ENCODE measurements at places on chromosomes 6 and 20. TPM values are rescaled to one million over a fixed set of nuclear protein-coding genes. Genes with fewer than 3 reads are reported as not detected.

DNA sequence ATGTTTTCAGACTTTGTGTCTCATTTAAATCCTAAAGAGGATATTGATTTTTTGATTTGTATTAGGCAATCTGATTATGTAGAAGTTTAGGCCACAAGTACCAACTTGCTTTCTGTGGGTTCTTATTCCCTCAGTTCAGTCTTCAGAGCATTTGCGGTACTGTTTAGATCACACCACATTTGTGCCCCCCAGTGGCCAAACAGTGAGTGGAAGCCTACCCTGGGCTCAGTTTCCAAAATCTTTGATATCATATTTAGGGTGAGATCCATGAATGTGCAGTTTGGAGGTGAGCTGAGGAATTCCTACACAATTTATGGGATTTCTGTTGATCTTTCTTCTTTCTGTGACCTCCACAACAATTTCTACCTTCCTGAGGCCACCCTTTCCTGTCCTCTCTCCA is 92.3 kb upstream of the FUT9 start:
- DNase-seq = no peak

DNA sequence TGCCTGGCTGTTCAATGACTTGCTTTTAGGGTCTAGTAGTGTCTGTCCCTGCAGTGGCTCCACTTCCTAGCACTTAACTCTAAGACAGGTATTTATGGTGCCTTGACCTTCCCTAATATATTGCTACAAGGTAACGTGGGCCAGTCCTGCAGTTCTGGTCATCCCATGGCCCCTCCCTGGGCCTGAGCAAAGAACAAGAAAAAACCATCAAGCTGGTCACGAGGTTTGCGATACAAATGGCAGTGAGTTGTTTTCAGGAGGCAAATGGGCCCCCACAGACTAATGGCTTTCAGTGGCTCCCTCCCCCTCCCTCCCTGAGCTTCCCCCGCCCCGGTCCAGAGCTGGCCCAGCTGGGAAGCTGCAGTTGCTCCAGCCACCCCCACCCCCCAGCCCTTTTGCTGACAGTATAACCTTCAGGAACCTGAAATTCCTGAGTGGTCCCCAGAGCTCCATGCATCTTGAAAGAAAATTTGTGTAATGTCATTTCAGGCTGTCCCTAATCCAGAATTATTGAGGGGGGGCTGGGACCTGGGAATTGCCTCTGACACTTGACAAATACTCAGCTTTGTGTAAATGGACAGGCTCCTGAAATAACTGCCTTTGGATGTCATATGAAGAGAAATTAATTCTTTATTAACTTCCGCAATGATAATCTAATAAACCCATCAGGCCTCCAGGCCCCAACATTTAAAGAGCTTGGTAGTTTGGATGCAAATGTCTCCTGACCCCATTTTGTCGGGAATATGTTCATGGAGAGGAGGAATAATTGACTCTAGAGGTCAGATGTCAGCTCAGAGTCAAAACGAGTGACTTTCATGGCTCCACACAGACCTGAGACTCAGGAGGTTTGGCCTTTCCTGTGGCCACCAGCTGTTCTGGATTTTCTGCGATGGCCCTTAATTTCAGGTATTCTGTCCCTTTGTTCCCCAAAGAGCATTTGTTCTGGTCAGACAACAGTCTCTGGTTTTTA is 153.2 kb upstream of the TOP1 start:
- DNase-seq = no peak

- no peak for DNase-seq
These were observed 507.3 kb upstream of the CITED2 start for GRCh38 chr6:139881728-139882211.

DNA sequence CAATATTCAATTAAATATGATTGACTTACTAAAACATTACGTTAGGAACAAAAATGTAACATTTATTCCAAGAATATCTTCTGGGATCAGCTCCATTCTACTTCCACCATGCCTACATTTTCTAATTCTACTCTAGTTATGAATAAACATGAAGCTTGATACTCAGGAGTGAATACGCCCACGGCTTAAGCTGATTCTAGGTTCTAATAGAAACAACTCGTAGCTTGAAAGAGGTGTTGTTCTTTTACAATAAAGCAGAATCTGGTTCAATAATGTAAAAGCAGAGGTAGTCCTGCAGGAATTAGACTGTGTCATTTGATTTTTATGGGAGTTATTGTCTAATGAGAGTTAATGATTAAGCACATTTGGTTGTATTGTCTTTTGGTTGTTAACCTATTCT is 107.3 kb upstream of the OLIG3 start:
- DNase-seq = no peak

- DNase-seq = no peak
These were observed 113.5 kb upstream of the SGK1 start for GRCh38 chr6:134431421-134431859.

- no peak for DNase-seq
These were observed 379.4 kb downstream of the TAF4 start for GRCh38 chr20:61686051-61686936.

The RIPOR2 gene
- 9.9 TPM for total RNA-seq

DNA sequence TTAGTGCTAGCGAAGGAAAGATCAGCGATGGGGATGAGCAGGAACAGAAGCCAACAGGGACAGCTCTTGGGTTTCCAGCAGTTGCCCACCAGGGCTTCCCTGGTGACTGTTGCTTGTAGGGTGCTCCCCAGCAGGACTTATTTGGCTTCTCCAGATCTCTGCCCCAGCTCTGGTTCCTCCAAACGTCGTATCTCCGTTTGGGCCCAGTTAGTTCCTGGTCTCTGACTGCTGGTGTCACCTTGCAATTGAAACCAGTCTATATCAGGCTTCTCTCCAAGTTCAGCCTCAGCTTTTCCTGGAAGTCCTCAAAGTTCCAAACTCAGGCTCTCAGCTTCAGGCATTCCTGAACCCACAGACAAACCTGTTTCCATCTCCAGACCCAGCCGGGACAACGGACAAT is 70.8 kb upstream of the NXT1 start:
- DNase-seq = no peak

The FLRT3 gene
- 1.8 TPM for total RNA-seq

The SIRPB1 gene
- total RNA-seq = 8.5 TPM

DNA sequence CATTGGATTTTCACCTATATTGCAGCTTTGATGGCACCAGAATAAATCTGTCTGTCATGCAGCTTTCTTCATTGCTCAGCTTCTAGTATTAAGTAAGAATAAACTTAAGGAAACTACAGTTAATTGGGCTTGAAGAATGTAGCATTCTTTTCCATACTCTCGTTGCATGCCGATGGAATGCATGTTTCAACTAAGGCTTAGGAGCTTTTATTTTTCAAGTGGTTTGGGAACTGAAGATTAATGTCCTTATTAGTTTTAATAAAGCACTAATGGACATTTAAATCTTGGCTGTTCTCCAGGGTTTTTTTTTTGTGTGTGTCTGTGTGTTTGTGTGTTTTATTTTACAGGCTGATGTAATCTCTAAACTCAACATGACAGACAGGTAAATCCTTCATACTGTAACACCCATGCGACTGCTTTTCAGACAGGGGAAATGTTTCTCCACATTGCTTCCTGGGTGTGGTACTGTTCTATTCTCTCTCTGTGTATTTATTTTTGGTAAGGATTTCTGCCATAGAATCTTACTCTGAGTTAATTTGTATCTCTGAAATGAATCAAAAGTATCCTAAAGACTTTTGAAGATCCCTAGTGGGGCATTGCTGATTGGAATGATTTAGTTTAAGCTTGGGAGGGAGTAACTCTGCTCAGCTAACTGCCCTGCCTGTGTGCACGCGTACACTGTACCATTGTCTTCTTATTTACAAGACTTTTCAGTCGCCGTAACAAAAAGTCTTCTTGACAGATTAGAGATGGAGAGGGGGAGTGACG is 38.0 kb downstream of the SLC9A8 start:
- no peak for DNase-seq

DNA sequence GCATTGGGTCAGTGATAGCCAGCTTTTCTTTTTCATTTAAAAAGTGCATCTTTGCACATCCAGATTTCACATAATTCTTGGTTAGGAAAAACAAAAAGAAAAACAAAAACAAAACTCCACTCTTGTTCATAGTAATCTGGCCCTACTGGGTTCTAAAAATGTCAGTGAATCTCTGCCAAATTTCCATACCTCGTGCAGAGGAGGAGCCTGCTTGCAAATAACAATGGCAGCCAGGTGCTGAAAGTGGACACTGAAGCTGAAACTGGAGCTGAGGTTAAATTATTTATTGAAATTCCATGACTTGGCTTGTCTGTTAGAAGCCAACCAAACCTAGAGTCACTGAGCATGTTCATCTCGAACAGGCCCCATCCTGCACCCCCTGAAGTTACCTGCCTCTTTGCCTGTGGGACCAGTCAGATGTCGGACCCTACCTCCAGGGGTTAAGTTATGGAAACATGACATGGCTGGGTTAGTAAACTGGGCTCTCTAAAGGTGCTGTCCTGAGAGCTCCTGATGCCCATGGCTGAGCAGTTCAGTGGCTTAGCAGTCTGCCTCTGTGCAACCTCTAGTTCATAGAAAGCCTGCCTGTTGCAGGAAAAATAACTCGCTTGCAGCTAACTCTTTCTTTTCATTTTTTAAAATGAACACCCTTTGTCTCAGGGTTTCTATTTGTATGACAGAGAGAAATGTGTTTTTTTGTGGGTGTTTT is 42.7 kb downstream of the CLIC5 start:
- DNase-seq = no peak

DNA sequence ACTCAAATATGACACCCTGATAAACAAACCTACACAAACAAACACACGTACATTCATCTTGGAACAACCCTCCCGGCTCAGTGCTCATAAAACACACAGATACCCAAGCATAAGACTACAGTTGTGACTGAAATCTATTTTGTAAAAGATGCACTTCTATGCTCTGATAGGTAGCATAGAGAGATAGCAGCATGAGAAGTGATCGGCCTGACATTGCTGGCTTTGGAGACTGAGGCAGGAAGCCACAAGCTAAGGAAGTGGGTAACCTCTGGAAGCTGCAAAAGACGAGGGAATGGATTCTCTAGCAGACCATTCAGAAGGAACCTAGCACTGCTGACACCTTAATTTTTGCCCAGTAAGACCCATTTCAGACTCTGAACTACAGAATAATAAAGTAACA is 1.6 kb upstream of the RNF39 start:
- DNase-seq = no peak

The LAMA2 gene
- total RNA-seq = 111 TPM

The B3GAT2 gene
- not detected for total RNA-seq

DNA sequence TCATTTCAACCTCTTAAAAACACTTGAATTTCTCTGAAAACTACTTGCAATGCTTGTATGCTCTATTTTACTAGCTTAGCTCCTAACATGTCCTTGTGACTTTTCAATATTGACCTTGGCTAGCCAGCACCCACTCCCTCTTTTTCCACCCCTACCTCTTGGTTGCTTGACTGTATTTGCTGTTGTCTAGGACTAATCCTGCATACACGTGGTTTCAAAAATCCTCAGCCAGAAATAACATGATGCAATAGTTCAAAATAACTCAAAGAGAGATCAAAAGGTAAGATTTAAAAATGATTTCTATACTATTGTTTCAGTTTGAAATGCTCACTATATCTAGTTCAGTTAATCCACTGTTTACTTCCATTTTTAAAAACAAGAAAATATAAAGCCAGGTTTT is 102.3 kb upstream of the TBX18 start:
- no peak for DNase-seq

DNA sequence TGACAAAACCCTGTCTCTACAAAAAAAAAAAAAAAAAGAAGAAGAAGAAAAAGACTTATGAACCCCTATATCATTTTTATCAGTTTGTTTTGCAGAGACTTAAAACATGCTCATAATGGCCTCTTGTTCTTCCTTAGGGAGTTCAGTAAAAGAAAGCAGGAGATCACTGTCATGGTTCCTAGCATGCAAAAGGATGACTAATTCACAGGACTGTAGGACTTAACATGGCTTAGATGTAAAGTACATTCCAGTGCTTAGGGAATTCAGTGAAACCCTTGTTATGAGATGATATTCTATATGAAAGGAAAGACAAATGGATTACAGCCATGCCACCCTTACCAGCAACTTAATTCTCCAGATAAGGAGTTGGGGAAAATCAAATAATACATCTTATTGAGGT is 29.5 kb downstream of the EEF1A1 start:
- no peak for DNase-seq
